ENCODE measurements at places on chromosomes 6 and 20.

DNA sequence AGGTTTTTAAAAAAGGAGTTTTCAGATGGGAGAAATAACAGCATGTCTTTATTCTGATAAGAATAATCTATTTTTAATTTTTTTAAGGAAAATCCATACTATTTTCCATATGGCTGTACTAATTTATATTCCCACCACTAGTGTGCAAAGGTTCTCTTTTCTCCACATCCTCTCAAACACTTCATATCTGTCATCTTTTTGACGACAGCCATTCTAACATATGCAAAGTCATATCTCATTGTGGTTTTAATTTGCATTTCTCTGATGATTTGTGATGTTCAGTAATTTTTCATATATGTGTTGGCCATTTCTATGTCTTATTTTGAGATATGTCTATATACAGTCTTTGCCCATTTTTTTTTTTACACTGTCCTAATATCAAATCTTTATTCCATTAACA, 280.6 kb upstream of the RUNX2 start:
- DNase-seq: no peak

- no peak for DNase-seq
These were observed 475.0 kb upstream of the SULF2 start for GRCh38 chr20:48260129-48260756.

DNA sequence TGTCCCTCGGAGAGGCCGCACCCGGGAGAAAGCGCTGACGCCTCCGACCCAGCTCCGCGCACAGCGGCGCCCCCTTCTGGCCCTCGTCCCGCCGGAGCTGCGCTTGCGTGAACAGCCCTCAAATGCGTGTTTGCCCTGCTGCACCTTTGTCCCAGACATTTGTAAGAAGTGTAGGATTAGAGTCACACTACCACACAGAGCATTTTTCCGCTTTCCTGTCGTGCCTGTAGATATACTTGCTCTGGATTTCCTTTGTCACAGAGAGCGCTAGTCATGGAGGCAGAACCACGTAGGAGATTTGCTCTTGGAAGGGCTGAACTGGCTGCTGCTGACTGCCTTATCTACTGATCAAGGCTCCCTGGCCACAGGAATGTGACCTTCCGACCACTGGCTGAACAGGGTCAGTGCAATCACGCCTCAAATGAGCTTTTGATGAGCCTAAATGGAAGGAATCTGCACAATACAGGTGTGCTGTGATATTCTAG, 62.3 kb downstream of the PAX1 start:
- DNase-seq: peak; percentile 17

GRCh38 chr6:34412643-34413214, 13.1 kb downstream of the RPS10 start:
- DNase-seq: no peak

DNA sequence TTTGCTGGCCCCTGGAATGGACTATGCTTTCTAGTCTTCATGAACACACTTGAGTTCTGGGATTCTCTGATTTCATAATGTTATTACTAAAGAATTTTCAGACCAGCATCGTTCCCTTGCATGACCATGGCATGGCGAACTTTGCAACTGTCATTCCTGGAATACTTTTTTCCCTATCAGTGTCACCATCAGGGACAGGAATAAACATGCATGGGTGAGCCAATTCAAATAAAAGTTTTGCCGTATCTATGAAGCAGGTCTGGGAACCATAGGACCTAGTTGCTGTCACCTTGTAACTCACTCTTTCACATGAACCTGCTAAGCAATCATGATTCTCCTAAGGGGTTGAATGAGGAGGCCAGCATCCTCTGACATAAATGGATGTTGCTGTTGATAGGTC, 68.2 kb upstream of the AGPAT4 start:
- no peak for DNase-seq

DNA sequence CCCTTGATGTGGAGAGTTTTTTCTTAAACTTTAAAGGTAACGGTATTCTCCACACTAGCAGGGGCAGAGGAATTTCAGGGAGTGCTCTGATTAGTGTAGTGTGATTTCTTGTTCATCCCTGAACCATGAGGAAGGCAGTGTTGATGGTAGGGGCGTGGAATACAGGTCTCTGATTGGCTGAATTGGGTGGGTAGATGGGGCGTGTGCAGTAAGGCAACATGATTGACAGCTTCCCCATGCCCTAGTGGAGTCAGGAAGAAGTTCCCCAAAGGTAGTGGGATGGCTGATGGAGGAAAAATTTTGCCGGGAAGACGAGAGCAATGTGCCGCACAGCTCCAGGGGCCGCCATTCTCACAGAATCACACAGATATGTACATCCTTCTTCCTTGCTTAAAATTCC, 97.4 kb upstream of the SALL4 start:
- no peak for DNase-seq

GRCh38 chr6:56172144-56172543, 75.2 kb downstream of the COL21A1 start:
- DNase-seq: no peak

DNA sequence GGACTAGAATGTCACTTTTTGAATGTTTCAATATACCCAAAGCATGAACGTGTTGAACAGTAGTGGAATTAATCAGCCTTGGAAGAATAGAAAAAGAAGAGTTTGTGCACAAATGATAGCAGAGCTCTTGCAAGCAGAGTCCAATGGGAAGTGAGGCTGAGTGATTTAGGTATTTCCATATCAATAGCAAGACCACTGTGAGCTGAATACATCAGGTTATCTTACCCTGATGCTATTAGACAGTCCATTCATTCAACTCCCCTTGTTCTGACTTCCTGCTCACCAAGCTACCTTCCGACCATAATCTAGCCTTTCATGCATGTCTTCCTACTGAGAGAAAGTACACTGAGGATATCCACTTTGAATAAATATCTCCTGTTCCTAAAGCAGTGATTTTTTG, 349.2 kb upstream of the RNF217 start:
- no peak for DNase-seq

DNA sequence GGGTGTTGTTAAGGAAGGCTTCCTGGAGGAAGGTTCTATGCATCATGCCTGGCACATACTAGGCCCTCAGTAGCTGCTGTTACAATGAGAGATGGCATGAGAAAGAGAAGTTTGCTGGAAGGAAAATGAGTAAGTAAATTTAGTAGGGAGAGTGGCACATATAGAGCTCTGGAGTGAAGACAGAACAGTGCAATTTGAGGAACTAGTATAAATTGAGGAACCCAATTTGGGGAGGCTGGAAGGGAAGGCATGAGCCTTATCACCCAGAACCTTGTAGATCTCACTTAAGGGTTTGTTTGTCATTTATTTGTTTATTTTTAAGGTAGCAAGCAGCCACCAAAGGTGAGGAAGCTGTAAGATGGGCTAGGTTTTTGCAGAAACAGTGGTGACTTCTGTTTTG, 87.1 kb upstream of the SCGN start:
- DNase-seq: no peak

- DNase-seq: no peak
These were observed 12.8 kb downstream of the HIVEP1 start for GRCh38 chr6:12024699-12025434.

DNA sequence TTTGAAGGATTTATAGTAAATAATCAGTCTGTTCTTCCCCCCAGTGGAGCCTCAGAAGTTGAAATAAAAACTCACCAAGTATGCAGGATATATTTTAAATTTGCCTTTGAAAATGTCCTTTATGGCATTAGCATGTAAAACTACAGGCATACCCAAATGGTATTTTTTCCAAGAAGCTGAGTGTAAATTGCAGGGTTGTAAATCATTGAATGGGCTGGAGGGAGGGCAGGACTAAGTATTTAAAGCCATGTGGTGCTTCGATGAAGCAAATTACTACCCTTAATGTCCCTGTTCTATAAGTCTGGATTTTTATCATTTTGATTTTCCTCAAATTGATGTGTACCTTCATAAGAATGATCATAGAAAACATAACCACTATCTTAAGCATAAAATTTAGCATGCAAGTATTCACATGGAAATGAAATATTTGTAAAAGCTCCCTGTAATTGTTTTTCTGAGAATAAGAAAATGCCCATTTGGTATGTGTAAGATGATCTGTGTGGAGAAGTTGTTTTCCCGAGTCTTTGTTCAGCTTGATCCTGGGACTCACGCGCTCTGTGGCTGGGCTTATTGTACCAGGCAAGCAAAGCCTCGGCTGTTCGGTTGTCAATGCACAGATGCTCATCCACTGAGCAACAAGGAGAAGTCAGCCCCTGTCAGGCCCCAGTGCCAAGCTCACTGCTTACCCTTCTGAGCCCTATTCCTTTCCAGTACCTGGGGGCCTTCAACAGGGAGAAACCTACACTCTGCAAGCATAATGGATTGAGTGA, 66.7 kb downstream of the CD164 start:
- no peak for DNase-seq

- no peak for DNase-seq
These were observed 45.9 kb downstream of the RARS2 start for GRCh38 chr6:87543696-87544473.

DNA sequence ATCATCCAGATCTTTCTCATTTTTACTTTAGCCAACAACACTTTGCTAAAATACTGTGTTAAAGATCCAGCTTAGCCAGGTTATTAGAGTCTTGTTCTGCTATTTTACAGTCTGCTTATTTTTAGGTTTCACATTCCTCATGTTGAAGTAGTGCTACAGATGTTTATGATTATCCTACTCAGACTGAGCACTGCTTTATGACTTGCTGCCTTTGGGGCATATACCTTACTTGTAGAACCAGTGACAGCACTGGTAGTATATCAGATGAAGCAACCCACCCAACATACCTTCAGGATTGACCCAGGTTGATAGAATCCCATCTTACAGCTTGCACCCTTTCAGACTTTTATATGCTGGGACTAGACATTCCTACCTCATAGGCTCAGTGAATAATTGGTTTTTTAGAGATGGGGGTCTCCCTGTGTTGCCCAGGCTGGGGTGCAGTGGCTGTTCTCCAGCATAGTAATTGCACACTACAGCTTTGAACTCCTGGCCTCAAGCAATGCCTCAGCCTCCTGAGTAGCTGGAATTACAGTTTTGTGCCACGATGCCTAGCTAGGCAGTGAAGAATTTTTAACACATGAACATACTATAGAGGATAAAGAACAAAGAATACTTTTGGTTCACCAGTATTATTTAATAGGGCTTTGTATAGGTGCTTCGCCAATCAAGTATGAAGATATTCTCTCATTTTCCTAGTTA, 63.8 kb upstream of the DYNLRB1 start:
- DNase-seq: no peak

DNA sequence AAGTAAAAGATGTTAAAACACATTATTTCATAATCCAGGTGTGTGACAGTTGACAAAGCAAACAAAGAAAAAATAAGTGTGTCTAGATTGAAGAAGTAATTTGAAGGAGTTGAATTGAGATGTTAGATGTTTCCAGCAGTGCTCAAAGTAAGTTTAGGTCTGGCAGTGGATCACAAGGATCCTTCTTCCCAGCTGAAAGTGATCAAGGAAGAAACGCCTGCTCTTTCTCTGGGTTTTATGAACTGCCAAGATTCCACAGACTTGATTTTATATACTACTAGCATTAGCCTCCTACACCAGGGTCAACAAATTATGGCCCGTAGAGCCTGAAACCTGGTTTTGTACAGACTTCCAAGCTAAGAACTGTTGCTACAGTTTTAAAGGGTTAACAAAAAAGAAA, 30.3 kb downstream of the STX7 start:
- DNase-seq: peak; percentile 57

DNA sequence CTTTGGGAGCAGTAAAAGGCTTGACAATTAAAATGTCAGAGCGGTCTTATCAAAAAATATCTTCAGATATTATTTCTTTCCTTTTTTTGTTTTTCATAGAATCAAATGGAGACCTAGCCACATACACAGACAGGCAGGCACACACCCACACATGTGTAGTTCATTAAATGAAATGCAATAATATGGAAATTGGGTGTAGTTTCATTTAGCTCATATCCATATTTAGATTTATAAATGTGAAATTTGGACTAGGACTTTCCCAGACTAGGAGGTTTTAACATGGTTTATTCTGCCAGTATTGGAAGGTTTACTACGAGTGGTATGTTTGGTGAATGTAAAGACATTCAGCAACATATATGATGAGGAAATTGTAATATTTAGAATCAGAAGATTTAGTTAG, 277.7 kb upstream of the NT5E start:
- no peak for DNase-seq

DNA sequence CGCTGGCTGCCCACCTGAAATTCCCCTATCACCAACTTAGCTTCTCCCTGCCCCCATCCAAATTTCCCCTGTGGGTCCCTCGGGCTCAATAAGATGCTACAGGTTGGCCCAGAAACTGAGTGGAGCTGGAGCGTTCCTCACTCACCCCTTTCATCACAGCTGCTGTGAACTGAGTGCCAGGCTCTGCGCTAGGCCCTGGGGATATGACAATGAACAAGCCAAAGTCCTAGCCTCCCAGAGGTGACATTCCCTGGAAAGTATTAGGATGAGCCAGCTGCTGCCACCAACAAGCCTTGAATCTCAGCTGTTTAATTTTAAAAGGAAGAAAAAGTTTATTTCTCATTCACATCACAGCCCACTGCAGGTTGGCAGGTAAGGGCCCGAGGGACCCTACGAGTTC, 86.6 kb upstream of the EYA2 start:
- no peak for DNase-seq

DNA sequence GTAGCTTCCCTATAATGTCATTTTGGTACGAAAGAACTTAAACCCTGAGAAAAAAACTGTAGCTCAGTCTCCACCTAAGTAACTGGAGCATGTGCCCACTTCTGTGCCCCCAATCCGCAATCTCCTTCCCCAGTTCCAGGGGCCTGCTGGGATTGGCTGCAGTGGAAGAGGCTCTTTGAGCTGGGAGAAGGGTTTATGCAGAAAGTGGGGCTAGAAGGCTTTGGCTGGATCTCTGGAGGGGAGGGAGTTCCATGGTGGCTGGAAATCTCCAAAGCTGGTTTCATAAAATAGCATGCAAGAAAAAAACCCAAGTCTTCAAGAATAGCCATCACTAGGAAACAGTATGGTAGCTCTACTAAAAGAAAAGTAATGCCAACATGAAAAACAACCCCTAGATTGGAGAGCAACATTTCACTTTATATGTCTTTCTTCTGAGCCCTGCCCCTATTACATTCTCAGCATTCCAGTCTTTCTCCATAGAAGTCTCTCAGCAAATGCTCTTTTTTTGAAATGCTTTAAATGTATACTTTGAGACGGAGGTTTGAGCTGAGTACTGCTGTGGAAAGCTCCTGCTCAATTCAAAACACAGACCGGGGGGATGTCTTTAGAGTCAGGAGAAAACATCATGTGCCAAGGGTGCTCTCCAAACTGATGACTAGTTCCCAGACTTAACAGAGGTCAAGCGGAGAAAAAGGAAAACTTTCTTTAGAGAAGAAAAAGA, 36.0 kb upstream of the FOXO3 start:
- DNase-seq: no peak

GRCh38 chr20:63475209-63475608, 2.8 kb upstream of the KCNQ2 start:
- DNase-seq: peak; percentile 61

DNA sequence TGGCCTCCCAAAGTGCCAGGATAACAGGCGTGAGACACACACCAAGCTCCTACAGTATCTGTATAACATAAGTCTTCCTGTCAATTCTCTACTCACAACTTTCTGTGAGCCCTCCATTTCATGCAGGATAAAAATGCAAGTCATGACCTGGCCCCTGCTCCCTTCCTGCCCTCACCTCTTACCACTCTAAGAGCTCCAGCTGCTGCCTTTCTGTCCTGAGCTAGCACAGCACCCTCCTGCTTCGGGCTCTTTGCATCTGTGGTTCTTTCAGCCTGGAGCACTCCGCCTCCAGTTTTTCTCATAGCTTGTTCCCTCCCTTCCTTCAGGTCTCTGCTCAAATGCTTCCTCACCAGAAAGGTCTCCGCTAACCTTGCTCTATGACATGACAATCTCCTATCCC, 23.7 kb upstream of the TRPC4AP start:
- DNase-seq: no peak

- DNase-seq: no peak
These were observed 28.4 kb upstream of the MAS1L start for GRCh38 chr6:29516108-29516507.
